Activated CD8-positive, alpha-beta memory T cell treated with anti-CD3 and anti-CD28 coated beads for 48 hours (primary cell): ENCODE measurements at places on chromosomes 7 and 10.

GRCh38 chr7:83850125-83850524 is 201.2 kb upstream of the SEMA3E start:
- DNase-seq, result no peak

- no peak for DNase-seq
Observed at GRCh38 chr10:78408671-78409472, 375.2 kb downstream of the RPS24 start.

GRCh38 chr10:130261766-130262165 is 125.6 kb downstream of the GLRX3 start:
- DNase-seq, result no peak

- no peak for DNase-seq
Observed at GRCh38 chr7:3899559-3899991, 598.5 kb downstream of the SDK1 start.

DNA sequence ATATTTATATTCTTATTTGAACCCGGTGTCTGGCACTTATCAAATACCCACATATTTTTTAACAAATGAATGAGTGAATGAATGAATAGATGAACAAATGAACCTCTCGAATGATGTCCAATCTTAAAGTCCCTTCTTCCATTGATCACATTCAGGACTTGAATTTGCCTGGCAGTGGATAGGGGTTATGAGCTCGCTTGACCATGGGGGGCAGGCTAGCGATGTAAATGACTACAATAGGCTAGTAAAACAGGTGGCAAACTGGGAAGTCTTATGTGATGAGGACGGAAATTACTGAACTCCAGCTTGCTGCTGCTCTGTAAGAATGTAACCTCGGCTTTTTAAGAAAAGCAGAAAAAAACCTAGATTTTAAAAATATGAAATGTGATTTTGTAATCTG is 247.7 kb upstream of the DKK1 start:
- DNase-seq, result no peak

DNA sequence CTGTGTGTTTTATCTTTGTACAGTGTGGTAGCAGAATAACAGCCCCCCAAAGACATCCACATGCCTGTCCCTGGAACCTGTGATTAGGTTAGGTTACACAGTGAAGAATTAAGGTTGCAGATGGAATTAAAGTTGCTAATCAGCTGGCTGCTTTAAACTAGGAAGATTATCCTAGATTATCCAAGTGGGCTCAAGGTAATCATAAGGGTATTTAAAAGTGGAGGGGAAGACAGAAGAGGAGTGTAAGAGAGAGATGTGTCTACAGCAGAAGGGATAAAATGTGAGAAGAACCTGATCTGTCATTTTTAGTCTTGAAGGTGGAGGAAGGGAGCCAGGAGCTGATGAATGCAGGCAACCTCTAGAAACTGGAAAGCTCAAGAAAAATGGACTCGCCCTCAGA is 117.6 kb downstream of the ARHGAP22 start:
- DNase-seq, result no peak

DNA sequence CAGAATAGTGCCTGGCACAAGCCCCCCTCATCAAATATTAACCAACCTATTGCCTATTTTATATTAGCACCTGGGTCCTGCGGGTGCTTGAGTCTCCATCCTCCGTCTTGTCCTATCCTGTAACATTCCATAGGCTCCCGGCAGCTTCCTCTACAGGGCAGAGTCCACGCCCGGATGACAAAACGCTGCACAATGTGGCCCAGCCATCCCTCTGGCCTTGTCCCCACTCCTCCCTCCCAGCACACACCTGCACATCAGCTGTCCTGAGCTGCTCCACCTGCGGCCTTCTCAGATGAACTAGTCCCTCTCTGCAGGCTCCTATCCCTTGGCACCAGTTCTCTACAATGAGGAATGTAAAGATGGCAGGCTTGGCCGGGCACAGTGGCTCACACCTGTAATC is 153.5 kb upstream of the PDE1C start:
- no peak for DNase-seq

DNA sequence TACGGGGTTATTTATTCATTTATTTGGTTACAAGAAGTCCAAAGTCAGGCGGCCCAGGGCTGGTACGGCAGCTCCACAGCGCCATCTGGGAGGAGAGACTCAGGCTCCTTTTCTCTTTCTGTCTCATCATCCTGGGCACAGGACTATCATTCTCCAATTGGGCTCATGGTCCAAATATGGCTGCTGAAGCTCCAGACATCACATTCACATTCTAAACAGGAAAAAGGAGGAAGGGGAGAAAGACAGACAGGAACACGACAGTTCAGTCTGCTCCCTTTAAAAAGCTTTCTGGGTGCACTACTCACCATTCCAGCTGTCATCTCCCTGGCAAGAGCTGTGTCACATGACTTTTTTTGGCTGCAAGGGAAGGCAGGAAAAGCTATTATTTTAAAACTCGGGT is 74.4 kb upstream of the PDZD8 start:
- no peak for DNase-seq

GRCh38 chr7:140645166-140645900 is 4.7 kb upstream of the DENND2A start:
- DNase-seq, result no peak

- DNase-seq, result no peak
Observed at GRCh38 chr10:57186201-57186600, 825.1 kb upstream of the ZWINT start.

GRCh38 chr10:114077347-114077746 is 33.7 kb downstream of the ADRB1 start:
- no peak for DNase-seq

- no peak for DNase-seq
Observed at GRCh38 chr10:71990706-71991269, 26.6 kb downstream of the CHST3 start.

DNA sequence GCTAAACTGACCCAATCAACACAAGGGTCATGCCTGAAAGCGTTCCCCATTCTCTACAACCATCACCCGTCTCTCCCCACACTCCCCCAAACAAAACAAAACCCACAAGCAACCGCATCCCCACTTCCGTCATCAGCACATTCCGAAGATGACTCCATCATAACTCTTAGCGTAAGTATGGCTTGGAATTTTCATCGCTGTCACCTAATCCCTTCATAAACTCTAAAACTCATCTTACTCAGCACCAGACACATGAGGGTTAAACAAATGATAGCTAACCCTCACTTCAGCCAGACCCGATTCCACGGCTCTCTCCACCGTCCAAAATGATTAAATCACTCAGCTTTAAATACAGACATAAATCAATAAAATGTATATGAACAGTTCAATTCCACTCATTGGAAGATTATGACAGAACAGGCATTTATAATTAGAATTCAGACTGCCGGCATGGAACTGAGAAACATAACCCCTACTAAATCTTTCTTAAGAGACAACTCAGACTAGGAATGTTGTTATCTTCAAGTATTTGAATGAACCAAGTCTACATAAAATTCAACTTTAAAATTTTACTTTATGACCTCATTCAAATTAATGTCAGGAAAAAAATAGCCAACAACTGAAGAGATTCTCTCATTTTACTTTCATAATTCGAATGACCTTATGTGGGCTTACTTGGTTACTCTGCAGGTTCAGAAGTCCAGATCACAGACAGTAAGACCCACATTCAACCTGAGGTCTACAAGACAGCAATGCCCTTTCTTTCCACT is 215.9 kb downstream of the PARD3 start:
- no peak for DNase-seq

DNA sequence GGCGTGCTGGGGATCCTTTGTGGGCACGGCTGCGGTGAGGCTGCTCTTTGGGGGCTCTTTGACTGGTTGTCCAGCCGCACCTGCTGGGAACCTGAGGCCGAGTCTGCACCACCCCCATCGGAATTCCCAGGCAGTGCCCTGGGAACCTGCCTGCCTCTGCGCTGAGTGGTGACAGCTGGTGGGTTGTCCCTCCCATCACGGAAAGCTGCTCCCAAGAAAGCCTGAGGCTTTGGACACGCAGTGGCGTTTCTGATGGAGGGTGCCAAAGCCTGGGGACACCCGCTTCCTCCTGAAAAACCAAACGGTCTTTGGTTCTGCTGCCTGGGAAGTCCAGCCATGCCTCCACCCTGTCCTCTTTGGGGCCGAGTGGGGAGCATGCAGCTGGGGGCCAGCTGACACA is 21.4 kb upstream of the SHH start:
- DNase-seq, result no peak

DNA sequence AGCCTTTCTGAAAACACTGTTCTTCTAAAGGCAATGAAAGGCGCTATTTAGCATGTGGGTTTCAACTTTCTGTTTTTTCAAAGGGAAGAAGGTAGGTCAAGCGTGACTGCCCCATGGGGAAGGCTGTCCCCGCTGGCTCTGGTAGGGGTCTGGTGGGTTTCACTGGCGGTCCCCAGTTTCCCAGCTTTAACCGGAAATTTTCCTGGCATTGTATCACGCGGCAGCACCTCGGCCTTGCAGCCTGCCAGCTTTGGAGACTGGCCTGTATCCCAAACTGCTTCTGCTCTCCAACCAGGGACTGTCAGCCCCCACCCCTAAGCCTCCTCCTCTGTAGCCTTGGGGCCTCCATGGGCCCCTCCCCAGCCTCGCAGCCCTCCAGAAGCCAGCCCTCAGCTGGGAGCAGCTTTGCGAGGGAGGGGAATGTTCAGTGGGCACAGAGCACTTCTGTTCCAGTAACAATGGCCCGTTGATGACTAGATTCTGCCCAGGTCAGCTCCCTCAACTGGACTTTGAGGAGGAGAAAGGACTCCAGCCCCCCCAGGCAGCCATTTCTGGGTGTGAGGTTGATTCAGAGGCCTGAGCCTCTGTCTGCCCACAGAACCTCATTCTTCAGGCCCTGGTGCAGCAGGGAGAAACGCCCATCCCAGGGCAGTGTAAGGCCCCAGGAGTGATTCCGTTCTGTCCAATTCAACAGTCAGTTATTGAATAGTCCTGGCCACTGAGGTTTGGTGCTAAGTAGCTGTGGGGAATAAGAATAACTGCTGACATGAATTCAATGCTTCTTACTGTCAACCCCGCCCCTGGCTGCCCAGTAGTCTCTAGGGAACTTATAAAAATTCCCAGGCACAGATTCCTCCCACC is 17.1 kb downstream of the CHST3 start:
- DNase-seq, result no peak

GRCh38 chr10:12777840-12778585 is 223.5 kb downstream of the CCDC3 start:
- DNase-seq, result peak; percentile 11

DNA sequence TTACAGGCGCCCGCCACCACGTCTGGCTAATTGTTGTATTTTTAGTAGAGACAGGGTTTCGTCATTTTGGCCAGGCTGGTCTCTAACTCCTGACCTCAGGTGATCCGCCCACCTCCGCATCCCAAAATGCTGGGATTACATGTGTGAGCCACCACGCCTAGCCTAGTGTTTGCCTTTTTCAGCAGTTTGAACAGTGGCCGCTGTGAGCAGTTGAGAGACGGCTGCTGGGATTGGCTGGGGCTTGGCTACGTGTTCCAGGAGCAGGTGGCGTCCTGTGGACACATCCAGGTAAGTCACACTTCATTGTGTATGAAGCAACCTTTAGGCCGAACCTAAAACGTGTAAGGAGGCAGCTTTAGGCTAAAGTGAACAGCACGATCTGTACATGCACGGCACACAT is 231.8 kb upstream of the PITRM1 start:
- no peak for DNase-seq

- no peak for DNase-seq
Observed at GRCh38 chr10:35564341-35564968, 40.7 kb upstream of the GJD4 start.

- DNase-seq, result no peak
Observed at GRCh38 chr10:137606-138005, 2.4 kb downstream of the ZMYND11 start.

DNA sequence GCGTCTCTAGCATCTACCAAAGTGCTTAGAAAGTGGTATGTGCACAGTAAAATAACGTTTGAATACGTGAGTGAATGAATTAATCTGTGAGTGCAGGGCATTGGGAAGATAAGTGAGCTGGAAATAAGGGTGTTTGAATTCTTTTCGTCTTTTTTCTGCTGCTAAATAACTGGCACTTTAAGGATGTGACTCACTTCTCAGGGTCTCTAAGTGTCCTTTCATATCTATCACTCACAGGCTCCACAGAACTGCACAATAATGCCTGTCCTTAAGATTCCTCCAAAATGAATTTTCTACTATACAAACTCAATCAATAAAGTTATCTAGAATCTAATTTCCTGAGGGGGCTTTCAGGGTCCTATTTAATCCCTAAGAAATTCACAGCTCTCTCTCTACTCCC is 3.2 kb upstream of the DGKB start:
- DNase-seq, result no peak

DNA sequence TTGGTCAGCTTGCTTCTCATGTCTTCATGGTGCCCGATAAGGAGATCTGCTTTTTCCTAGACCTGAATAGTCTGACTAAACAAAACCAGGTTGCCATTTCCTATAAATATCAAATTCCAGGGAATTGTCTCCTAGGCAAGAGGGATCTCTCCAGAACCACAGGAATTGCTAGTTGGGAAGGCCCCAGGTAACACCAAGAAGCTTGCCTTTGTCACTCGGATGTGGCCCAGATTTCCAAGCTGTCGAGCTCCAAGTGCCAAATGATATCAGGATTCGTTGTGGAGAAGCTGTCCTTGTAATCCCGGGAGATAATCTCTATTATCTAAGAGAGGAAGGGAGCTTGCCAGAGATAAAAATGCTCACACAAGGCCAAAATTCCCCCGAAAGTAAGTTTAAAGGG is 1288.5 kb upstream of the AUTS2 start:
- DNase-seq, result no peak

DNA sequence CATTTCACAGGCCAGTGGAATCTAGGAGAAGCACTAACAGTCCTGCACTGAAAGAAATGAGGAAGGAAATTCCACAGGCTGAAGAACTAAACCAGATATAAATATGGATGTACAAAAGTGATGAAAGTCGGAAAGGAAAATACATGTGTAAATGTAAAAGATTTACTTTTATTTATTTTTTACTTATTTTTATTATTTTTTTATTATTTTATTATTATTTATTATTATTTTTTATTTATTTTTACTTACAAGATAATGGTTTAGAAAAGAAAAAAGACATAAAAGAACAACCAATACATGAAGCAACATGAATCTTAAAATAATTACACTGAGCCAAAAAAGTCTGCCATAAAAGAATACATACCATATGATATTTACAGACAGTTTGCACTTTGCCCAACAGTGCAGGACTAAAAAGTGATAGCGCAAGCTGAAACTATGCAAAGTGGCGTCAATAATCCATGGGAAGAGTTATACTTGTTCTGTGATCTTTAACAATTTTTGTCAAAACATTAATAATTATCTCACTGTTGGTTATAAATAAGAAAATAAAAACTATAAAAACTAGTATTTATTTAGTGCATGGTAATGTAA is 317.8 kb upstream of the MKI67 start:
- no peak for DNase-seq

DNA sequence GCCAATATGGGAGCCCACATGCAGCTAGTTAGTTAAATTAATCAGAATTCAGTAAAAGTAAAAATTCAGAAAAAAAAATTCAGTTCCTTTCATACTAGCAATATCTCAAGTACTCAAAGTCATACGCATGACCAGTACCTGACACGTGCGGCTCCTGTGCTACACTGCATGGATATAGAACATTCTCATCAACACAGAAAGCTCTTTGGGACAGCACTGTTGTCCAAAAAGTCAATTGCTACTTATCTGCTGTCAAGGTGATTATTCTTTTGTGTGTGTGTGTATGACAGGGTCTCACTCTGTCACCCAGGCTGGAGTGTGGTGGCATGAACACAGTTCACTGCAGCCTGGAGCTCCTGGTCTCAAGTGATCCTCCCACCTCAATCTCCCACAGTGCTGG is 14.9 kb upstream of the ANAPC16 start:
- DNase-seq, result no peak
